ENCODE measurements at places on chromosomes 3 and 15.

GRCh38 chr15:78103406-78104118 is 11.2 kb downstream of the SH2D7 start:
- no peak for ATAC-seq

- no peak for ATAC-seq
These were observed 60.7 kb upstream of the RAB6B start for GRCh38 chr3:133956353-133956752.

DNA sequence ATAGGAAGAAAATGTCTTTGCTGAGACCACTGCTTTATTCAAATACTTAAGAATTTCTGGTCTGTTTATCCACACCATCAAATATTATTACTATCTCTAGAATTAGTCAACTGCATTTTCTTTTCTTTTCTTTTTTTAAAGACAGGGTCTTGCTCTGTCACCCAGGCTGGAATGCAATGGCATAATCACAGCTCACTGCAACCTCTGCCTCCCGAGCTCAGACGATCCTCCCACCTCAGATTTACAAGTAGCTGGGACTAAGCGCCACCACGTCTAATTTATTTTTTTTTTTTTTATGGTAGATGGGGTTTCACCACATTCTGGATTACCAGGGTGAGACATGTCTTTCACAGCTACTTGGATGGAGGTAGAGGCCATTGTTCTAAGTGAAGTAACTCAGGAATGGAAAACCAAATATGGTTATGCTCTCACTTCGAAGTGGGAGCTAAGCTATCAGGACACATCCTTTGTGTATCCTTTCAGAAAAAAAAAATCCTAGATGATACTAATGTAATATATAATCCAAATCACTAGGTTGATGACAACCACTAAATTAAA is 52.8 kb downstream of the STAG1 start:
- ATAC-seq: no peak

GRCh38 chr15:33317896-33318295 is 7.1 kb downstream of the RYR3 start:
- no peak for ATAC-seq

DNA sequence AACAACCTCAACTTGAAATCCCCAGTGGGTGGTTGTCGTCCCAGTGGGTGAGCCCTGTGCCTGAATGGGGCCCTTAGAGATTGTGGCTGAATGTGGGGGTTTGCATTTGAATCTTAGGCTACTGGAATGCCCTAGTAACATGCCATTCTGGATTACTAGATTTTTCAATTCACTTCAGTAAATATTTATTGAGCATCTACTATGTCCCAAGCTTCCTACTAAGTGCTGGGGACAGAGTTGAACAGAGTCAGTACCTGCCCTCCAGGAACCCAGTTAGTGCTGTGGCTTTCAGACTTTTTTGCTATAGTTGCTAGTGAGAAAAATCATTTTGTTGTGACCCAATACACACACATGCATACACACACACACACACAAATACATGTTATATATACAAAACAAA is 39.0 kb downstream of the CORO2B start:
- no peak for ATAC-seq

GRCh38 chr15:60328852-60329443 is 68.8 kb downstream of the ANXA2 start:
- peak; percentile 73 for ATAC-seq

DNA sequence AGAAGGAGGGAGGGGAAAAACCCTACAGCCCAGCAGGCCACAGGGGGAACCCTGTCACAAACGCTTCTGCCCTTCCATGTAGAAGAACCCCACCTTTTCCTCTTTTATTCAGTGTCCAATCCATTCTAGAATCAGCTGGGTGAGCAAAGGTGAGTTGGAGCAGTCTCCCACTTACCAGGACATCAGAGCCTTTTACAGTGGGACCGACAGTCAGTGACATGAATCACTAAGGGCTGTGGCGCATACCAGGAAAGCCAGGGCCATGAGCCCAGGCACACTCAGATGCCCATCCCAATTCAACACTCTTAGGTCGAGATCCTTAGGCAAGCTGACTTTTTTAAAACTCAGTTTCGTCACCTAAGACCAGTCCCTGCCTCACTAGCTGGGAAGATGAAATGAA is 146.1 kb downstream of the AQP9 start:
- no peak for ATAC-seq

All from SK-N-SH treated with all-trans-retinoic acid at 6 μM for 48 hours (cell line).